Large intestine (tissue), 12 donors: ENCODE measurements at places on chromosomes 12 and 14. TPM values are rescaled to one million over a fixed set of nuclear protein-coding genes. Genes with fewer than 3 reads are reported as not detected.
A peak's percentile ranks its signal among the peaks of the same experiment; 100 is the strongest.

GRCh38 chr14:70724110-70724509 lies 82.4 kb downstream of the TTC9 start:
- DNase-seq = no peak

- DNase-seq = peak; percentile 11
Observed at GRCh38 chr12:92408072-92408900, 262.6 kb upstream of the BTG1 start.

Gene FAM181A
- not detected for polyA plus RNA-seq

Gene SYNDIG1L
- polyA plus RNA-seq = 0.10 TPM

DNA sequence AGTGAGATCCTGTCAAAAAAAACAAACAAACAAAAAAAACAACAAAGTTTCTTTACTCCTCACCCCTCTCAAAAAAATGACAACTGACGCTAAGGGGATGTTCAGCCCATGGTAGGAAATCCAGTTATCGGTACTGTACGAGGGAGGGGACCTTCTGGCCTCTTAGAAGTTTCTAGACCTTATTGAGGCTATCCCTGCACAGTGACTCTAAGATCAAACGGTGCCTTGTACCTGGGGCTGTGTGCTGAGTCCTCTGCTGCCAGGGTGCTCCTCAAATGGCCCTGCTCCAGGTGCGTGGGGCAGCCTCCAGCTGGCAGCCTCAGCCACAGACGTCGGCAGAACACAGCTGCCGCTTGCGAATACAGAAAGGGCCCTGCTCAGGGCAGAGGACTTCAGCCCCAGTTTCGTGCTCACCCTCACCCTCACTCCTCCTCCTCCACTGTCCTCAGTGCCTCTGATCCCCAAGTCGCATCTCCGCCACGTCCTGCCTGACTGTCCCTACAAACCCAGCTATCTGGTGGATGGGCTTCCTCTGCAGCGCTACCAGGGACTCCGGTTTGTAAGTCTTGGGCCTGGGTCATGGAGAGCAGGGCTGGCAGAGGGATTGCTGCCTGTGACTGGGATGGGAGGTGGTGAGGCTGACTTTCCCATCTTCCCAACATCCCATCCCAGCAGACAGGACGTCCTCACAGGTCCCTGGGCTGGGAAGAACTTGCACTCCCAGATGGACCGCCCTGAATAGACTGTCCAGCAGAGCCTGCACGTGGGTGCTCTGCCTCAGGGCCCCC lies 90.9 kb downstream of the B4GALNT3 start:
- no peak for DNase-seq
